Lung (tissue), 17 donors: ENCODE measurements at places on chromosomes 1 and 21. TPM values are rescaled to one million over a fixed set of nuclear protein-coding genes. Genes with fewer than 3 reads are reported as not detected.
A peak's percentile ranks its signal among the peaks of the same experiment; 100 is the strongest.

- DNase-seq, result peak; percentile 69
Observed at GRCh38 chr1:32426489-32427255, 32.4 kb upstream of the BSDC1 start.

- peak; percentile 40 for DNase-seq
Observed at GRCh38 chr1:116871779-116872146, 38.0 kb upstream of the PTGFRN start.

- no peak for DNase-seq
Observed at GRCh38 chr1:31259746-31260145, 20.1 kb upstream of the NKAIN1 start.

- DNase-seq, result no peak
Observed at GRCh38 chr1:151837197-151837596, 2.4 kb downstream of the C2CD4D start.

DNA sequence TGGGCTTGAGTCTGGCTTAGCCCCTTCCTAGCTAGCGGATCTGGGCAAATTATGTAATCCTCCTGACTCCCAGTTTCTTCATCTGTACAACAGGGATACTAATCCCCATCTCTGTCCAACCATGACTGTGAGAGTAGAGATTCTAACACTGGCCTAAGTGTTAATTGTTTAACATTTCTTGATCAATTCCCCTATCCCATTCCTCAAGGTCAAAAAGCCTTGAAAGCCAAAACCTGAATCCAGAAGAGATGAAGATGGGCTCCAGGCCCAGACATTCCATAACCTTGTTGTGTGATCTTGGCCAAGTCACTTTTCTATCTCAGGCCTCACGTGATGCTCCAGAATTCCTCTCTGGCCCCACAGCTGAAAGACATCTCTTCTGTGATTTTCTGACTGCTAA, 18.8 kb upstream of the PHLDA3 start:
- no peak for DNase-seq

KRTAP21-2 gene
- not detected for total RNA-seq

DNA sequence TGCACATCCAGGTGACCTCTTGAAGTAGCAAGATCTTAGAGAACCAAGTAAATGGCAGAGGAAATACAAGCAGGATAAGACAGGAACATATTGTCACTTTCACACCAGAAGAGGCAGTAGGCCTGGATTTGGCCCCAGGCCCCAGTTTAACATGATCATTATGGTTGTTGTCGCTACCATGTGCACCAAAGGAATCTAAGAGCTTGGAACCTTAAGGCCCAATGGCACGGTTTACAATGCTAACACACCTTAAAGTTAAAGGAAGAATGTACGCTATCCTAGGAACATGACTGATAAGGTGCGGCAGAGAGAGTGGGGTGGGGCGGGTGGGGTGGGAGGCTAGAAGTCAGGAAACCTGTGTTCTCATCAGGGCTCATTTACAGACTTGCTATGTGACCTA, 147.5 kb downstream of the ROR1 start:
- no peak for DNase-seq

ZNF648 gene
- 0.20 TPM for total RNA-seq

VAV3 gene
- total RNA-seq, result 7.2 TPM

C1orf226 gene
- 7.9 TPM for total RNA-seq

DNA sequence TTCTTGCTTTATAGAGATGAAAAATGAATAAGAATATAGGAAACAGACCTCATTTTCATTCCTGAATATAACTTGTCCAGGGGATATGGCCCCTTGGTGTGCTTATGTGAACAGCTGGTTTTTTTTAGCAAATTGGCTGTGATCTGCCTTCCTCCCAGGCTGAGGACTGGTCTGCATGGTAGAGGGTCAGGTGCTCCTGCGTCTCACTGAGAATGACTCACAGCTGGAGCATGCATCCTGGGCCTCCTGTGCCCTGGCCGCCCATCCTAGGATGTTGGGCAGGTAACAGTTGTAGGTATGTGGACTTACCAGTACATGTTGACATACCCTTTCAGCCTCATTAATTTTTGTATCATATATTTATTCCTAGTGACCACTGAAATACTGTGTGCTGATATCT, 29.8 kb downstream of the AGT start:
- DNase-seq, result no peak

DNA sequence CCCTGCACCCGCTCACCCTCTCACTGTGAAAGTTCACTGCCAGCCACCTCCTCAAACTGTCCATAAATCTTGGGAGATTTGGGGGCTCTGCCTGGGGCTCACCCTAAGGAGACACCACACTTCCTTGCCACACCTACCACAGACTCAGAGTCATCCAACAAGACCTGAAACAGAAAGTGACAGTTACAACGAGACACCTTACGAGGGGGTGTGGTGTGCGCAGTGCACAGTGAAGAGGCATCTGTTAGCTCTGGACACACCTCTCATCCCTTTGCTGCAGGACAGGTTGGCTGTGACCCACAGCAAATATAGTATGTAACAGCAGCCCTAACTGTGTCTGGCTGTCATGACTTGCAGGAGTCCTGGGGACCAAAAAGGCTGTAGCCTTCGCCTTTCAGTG, 190.2 kb downstream of the NR5A2 start:
- no peak for DNase-seq

DNA sequence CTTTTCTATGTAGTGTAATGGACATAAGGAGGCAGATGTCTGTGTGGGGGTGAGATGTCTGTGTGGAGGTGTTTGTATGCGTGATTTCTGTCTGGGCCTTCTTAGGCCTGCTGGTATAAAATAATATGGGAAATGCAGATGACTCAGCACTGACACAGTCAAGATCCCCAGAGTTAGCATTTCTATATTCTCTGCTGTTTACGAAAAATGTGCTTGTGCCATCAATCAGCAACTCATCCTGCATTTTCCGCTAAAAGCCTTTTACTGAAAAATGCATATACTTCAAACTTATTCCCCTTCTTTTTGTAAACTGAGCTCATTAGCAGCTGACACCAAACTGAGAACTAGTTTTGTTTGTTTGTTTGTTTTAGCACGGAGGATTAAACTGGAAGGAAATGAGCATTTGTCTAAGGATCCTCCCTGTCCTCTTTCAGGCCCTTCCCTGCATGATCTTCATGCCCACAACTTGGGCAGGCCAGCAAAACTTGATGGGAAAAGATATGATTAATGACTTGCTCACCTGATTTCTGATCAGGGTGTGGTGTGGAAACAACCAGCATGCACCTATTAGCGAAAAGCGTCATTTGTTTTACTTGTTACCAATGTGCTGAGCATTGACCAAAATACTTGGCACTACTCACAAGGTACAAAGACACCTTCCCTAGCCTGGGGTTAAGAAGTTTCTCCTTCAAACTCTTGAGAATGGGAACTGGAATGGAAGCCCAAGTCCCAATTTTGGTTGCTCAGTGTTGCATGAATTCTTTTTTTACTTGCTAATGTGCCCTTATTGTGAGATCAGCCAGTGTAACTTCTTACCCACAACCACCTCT, 77.4 kb downstream of the NDUFS5 start:
- DNase-seq, result no peak

DNA sequence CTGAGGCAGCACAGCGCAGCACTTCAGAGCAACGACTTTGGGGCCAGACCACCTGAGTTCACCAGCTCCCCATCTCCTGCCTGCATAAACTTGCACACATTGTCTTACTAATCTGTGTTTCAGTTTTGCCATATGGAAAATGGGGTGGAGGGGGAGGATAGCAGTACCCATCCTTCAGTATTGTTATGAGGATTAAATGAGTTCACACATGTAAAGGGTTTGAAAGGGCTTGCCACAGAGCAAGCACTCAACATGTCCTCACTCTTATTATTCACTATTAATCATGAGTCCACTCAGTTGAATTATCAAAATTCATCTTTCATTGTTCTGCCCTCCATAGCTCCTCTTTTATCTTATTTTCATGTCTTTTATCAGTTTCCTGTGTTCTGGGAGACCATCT, 40.1 kb upstream of the BMP8B start:
- no peak for DNase-seq

DNA sequence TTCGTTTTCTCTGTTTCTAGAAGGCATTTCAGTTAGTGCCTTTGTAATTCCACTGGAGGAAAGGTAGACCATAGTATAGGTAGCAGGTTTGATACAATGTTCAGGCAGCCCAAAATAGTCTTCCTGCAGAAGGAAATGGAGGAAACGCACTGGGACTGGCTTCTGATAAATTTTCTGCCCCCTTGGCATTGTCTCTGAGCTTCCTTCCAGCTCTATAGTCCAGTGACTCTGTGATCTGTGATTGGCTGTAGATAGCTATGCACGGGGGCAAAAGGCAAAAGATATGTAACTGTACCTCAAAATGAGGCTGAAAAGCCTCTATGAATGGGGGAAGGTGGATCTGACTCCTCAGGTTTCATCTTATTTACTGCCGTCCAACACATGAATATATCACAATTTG, 5.8 kb upstream of the MAGOH start:
- no peak for DNase-seq

TAS1R1 gene
- 0.51 TPM for total RNA-seq

DNA sequence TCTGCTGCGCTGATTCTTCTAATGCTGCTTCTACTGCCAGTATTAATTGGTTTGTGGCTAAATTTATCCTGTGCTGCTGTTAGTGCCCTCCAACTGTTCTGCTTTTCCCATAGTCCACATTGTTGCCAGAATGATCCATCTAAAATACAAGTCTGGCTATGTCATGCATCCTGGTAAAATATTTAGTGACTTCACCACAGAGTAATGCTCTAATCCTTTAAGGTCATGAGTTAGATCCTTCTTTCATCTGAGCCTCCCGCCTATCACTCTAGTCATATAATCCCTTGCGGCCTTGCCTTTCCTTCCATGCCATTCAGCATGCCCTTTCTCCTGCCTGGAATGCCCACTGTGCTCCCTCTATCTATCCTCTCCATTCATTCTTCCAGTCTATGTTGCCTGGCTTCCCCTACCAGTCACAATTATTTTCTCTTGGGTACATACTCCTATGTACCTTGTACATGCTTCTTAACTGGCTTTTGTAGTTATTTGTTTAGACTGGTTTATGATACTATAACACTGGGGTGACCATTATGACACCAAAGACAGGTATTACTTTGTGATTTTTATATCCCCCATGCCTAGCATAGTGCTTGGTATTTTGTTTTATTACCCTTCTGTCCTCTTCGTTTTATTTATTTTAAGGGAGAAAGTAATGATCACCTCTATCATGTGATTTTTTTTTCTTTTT, 144.0 kb downstream of the MAGI3 start:
- no peak for DNase-seq

- DNase-seq, result no peak
Observed at GRCh38 chr1:240831922-240832321, 220.0 kb upstream of the GREM2 start.

TADA1 gene
- 14.4 TPM for total RNA-seq

GRCh38 chr1:53752281-53752680, 13.3 kb upstream of the GLIS1 start:
- no peak for DNase-seq

GRCh38 chr1:40712997-40713396, 21.5 kb downstream of the NFYC start:
- no peak for DNase-seq

KLHL12 gene
- 25.6 TPM for total RNA-seq

DNA sequence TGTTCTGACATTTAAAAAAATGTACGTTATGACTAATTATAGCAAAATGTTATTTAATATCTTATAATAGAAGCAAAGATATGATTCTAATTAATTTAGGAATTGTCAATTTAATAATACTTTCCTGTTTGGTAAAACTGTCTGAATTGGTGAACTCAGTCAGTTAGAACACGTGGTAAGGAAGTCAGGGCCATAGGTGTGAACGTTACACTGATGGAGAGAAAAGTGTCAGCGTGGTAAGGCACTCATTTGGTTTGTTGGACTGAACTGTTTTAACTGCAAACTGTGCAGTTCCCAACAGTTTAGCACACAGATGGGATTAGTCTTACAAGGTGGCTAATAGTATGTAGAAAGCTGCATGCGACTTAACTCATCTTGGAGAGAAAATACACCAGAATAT, 102.9 kb downstream of the EPB41 start:
- no peak for DNase-seq

LDLRAD1 gene
- total RNA-seq, result 30.1 TPM

DIRAS3 gene
- total RNA-seq, result 3.5 TPM

- DNase-seq, result no peak
Observed at GRCh38 chr1:70675737-70676156, 264.7 kb downstream of the CTH start.

SIM2 gene
- total RNA-seq, result not detected

DENND2D gene
- 39.3 TPM for total RNA-seq

- peak; percentile 64 for DNase-seq
Observed at GRCh38 chr1:182615468-182616129, 11.4 kb upstream of the RGS16 start.

- DNase-seq, result no peak
Observed at GRCh38 chr1:94120991-94121390, at the start of gene ABCA4. Gene ABCA4, minus strand, starts transcription at chr1:94121148. Its CDS starts 103 bp downstream, at chr1:94121045.

- DNase-seq, result no peak
Observed at GRCh38 chr1:20323613-20323920, 32.9 kb downstream of the VWA5B1 start.

GRCh38 chr1:169483500-169483966, 2.2 kb downstream of the SLC19A2 start:
- DNase-seq, result peak; percentile 29

- DNase-seq, result no peak
Observed at GRCh38 chr1:88455621-88456256, 228.3 kb upstream of the PKN2 start.

NIPAL3 gene
- total RNA-seq, result 31.8 TPM

- peak; percentile 62 for DNase-seq
Observed at GRCh38 chr1:54153535-54154439, 987 bp upstream of the CDCP2 start.

GRCh38 chr1:40469327-40469726, 7.8 kb upstream of the ZFP69 start:
- no peak for DNase-seq

DNA sequence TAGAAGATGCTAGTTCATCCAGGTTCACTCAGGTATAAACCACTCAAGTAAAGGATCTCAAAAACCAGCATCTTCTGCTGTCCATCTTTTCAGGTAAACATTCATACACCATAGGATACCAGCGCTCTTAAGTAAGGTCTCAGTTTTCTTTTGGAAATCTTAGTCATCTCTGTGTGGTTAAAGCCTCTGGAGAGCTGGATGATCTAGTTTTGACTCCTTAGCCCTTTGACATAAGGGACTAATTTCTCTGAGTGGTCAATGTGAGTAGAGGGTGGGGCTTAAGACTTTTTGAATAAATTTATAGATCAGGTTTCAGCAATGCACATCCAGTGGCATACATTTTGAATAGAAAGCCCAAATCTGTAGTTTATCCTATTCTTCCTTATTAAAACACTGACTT, 92.3 kb downstream of the CTH start:
- no peak for DNase-seq

FAM163A gene
- total RNA-seq, result not detected

DNA sequence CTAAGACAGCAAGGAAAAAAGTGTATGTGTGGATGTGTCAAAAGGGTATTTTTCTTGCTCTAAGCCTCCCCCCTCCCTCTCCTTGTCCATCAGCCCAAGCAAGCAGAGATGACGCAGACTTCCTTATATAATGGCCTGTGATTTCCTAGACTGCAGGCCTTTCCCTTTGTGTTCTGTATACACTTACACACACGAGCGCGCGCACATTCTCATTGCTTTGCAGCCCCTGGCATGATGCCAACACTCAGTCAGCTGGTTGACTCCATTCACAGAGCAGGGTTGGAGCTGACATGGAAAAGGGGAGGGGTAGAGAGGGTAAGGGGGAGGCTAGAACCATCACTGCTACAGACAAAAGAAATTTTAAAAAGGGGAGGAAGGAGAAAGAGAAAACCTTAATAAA, 41.8 kb downstream of the GATAD2B start:
- peak; percentile 100 for DNase-seq
